Stomach (tissue), 19 donors: ENCODE measurements at places on chromosomes 16 and 17. TPM values are rescaled to one million over a fixed set of nuclear protein-coding genes. Genes with fewer than 3 reads are reported as not detected.

DNA sequence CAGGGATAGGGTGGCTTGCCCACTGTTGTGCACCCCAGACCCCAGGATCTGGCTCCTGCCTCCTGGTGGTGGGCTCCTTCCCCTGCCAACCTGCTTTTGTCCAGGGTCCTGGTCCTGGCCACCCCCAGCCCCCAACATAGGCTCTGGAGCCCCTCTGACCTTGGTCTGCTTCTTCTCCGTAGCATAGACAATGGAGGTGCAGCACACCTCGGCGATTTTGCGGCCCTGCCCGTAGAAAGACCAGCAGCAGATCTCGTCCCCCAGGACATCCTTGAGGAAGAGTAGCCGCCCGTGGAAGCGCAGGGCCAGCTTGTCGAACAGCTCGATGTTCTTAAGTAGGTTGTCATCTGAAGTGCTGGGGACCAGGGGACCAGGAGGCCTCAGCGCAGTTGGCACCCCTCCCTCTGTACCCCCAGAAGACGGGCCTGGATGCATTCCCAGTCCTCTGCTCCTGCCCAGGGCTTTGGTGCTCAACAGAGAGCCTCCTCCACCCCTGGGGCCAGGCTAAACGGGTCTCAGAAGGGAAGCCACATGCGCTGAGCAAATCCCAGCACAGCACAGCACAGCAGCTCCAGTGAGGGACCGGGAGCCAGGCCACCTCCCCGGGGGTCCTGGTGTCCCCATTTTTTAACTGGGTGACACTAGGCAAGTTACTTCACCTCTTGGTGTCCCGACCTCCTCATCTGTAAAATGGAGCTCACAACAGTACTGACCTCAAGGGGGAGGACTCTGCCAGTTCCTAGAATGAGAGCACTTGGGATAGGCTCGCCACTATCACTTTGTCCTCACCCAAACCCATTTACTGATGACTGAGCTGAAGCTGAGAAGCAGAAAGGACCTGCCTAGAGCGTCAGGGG, 10.8 kb downstream of the ASPHD1 start:
- DNase-seq: no peak

Gene TBC1D16
- polyA plus RNA-seq: 3.0 TPM

GRCh38 chr16:63568164-63568563, 1531.9 kb upstream of the CDH8 start:
- DNase-seq: no peak

DNA sequence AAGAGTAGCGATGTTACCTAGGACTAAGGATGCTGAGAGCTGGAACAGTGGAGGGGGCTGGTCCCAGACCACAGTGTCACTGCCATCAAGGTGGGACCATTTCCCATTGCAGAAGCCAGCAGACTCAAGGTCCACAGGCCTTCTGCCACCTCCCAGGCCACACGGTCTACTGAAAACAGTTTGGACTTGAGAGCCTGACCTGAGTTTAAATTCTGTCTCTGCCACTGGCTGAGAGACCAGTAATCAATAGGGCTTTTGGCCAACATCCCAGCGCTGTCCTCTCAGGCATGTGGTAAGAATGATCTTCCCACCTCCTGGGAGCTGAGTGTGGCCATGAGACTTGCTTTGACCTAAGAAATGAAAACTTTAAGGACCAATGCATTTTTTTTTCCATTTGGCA, 331.4 kb upstream of the CDH5 start:
- DNase-seq: no peak

DNA sequence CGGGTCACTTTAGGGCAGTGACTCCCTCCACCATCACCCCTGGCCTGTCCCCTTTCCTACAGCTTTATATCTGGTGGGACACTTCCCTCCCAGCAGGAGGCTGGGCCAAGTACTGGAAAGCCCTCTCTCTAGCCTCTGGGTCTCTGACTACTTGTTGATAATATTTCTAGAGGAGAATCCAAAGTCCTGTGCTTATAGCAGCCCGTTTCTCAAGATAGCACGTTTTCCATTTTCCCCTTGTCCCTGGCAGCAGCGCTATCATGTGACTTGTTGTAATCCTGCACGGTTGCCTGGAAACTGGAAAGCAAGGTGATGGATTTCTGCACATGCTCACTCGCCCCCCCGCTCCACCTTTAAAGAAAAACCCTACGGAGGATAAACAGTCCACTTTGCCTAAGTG, 3.3 kb upstream of the AXIN2 start:
- DNase-seq: peak; percentile 93

Gene GPR139
- not detected for polyA plus RNA-seq

DNA sequence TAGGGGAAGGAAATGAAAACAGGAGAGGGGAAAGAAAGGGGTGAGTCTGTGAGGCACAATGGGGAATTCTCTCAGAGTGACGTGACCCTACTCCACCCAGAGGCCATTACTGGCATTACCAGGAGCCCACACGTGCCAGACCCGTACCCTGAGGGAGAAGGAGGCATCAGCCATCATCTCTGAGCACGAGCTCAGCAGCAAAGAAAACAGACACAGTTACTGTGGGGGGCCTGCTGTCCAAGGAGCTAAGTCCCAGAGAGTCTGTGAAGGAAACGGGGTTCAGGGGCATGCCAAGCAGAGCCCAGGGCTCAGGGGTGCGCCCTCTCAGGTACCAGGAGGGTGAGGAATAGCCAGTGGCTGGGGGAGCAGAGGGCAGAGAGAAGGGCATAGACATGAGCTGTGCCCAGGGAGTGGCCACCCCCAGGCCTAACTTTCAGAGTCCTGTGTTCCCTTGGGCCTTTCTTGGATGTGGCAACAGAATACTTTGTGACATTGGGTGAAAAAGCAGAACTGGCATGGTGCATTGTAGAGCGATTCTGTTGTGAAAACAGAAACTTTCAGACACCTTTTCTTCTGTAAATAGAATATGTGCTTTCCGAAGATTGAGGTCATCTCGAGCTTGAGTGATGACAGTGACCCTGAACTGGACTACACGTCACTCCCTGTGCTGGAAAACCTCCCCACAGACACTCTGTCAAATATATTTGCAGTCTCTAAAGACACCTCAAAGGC, 11.3 kb downstream of the TAF1C start:
- peak; percentile 55 for DNase-seq

DNA sequence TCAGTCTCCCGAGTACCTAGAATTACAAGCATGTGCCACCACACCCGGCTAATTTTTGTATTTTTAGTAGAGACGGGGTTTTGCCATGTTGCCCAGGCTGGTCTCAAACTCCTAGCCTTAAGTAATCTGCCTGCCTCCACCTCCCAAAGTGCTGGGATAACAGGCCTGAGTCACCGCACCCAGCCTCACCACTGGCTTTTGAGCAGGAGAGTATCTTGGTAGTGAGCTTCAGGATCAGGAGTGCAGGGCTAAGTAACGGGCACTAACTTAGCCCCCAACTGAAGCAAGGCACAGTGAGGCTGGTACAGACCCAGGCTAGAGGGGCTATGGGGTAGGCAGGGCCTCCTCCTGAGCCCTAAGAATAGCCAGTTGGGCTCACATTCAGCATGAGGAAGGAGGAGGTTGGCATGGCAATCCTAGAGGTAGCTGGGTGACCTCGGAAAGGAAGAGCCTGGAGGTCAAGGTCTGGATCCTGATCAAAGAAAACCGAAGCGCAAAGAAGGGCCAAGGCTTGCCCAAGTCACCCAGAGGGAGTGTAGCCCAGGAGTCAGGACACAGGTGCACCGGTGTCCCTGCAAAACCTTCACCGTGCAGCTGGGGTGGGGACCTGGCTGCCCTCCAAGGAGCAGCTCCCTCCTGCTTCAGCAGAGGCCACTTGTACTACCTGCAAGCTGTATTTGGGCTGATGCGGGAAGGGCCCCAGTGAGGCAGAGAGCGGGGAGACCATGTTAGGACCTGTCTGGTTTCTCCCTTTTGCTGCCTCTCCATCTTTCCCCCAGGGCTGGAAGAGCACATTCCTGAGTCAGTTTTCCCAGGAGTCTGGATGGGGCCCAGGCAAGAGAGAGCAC, 1.3 kb upstream of the ADGRG5 start:
- DNase-seq: peak; percentile 25

DNA sequence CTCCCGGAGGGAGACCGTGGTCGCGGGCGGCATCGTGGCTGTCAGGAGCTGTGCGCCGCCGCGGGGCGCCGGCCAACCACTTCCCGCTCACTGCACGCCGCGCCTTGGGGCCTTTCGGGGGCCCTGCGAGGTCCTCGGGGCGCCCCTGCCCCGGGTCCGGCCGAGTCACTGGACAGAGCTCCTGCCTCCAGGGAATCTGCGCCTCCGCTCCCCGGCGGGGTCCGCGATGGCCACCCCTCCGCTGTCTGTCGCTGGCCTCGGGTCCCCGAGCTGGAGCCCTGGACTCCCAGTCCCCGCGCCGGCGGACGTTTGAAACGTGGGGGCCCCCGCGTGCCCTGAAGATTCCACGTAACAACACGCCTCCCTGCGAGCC, at the start of gene QRICH2:
Gene QRICH2 (minus strand): TSS at position 311 of the 373 bp plus-strand sequence. CDS start 278 bp downstream, at position 33.
- no peak for DNase-seq

- DNase-seq: peak; percentile 67
Measured at GRCh38 chr17:59004338-59005111, 102.2 kb downstream of the TRIM37 start.
